Breast epithelium (tissue), 4 donors: ENCODE measurements at places on chromosomes 12 and 14. TPM values are rescaled to one million over a fixed set of nuclear protein-coding genes. Genes with fewer than 3 reads are reported as not detected.
A peak's percentile ranks its signal among the peaks of the same experiment; 100 is the strongest.

Gene PPFIA2
- 0.98 TPM for total RNA-seq

- H3K27ac ChIP-seq: peak overlapping the region; percentile 99
- H3K27me3 ChIP-seq: no peaks in the 10 kb centered on the region
- peak overlapping the region; percentile 27 for H3K4me3 ChIP-seq
- peak; percentile 96 for DNase-seq
- no peaks in the 10 kb centered on the region for H3K36me3 ChIP-seq
Observed at GRCh38 chr14:55103005-55103640, 25.9 kb upstream of the LGALS3 start.

- no peaks in the 10 kb centered on the region for H3K27me3 ChIP-seq
- H3K27ac ChIP-seq: no peak overlapping the region
- no peak overlapping the region for H3K4me3 ChIP-seq
- DNase-seq: no peak
Observed at GRCh38 chr12:107650977-107651376, 34.6 kb upstream of the PWP1 start.

GRCh38 chr12:24948420-24948756, 513 bp downstream of the BCAT1 start:
- no peaks in the 10 kb centered on the region for H3K36me3 ChIP-seq
- peak overlapping the region; percentile 53 for H3K4me3 ChIP-seq
- H3K27me3 ChIP-seq: no peaks in the 10 kb centered on the region
- DNase-seq: no peak
- H3K27ac ChIP-seq: no peak overlapping the region
- H3K4me1 ChIP-seq: no peaks in the 10 kb centered on the region

- no peaks in the 10 kb centered on the region for H3K27me3 ChIP-seq
- H3K27ac ChIP-seq: no peak overlapping the region
- DNase-seq: no peak
- no peaks in the 10 kb centered on the region for H3K4me1 ChIP-seq
Observed at GRCh38 chr14:37406095-37406494, 189.0 kb downstream of the FOXA1 start.

- H3K27ac ChIP-seq: peak overlapping the region; percentile 89
- H3K27me3 ChIP-seq: no peaks in the 10 kb centered on the region
- no peaks in the 10 kb centered on the region for H3K36me3 ChIP-seq
- H3K4me1 ChIP-seq: no peaks in the 10 kb centered on the region
Observed at GRCh38 chr14:65229748-65230728, 127.7 kb upstream of the MAX start.

Gene FOXG1
- total RNA-seq: not detected

Gene NRXN3
- total RNA-seq: 3.5 TPM

Gene LRP1
- 240 TPM for total RNA-seq
